ENCODE measurements at places on chromosomes 4 and X. TPM values are rescaled to one million over a fixed set of nuclear protein-coding genes. Genes with fewer than 3 reads are reported as not detected.

GRCh38 chrX:32397562-32398216 is 813.7 kb downstream of the DMD start:
- no peak for DNase-seq

GRCh38 chr4:148447681-148448080 is 5.5 kb upstream of the NR3C2 start:
- no peak for DNase-seq

GRCh38 chr4:26058537-26058936 is 144.5 kb downstream of the SMIM20 start:
- peak; percentile 85 for DNase-seq

DNA sequence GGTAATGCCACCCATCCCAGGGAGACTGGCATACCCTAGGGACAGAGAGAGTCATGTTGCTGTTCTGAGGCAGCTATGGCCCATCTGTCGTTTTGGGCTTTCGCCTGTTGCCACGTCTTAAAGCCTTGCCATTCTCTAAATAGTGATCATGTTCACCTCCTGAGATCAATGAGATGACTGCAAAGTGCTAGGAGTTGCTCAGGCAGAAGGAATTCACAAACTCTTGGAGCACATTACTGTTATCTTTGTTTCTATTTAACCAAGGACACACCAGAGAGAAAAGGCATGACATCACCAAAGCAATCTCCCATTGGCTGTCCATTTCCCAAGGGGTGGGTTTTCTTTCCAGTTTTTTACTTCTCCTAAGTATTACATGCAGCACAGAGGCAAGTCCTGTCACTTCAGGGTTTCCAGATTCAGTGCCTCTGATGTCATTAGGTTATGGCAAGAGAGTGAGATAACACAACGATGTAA is 37.1 kb upstream of the SETD7 start:
- DNase-seq, result no peak

DNA sequence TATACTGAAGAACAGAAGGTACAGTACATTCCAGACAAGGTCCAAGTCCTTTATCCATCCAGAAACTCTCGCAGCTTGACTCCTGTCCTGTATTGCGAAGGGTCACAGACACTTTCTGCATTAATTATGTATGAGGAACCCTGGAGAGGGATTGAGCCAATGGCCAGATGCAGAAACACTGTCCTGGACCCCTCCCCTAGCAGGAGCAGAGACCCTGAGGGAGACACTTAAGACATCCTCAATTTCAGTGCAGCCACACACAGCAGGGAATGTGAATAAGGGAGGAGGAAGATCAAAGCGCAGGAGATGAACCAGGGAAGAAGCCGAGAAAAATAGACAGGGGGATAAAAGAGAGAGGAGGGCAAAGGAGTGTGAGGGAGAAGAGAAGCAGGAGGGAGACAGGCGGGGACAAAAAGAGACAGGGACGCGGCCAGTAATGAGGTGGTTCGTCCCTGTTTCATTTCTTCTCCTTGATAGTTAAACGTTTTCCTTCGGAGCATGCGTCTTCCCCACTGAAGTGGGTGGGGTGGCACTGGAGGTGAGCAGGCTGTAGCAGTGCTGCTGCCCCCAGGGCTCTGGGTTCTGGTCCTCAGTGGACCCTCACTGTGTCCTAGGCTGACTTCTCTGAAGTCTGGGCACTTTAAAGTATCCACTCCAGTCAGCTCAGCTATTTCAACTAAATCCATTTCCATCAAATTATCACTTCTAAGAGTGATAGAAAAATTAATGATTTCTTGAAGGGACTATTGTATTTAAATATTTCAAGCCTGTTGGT is 356.4 kb upstream of the NOCT start:
- DNase-seq, result no peak

GRCh38 chr4:22670956-22671355 is 21.8 kb upstream of the GBA3 start:
- DNase-seq, result peak; percentile 20

- peak; percentile 93 for DNase-seq
Measured at GRCh38 chr4:139208404-139208945, 31.5 kb upstream of the ELF2 start.

Gene GPR34
- total RNA-seq, result not detected

DNA sequence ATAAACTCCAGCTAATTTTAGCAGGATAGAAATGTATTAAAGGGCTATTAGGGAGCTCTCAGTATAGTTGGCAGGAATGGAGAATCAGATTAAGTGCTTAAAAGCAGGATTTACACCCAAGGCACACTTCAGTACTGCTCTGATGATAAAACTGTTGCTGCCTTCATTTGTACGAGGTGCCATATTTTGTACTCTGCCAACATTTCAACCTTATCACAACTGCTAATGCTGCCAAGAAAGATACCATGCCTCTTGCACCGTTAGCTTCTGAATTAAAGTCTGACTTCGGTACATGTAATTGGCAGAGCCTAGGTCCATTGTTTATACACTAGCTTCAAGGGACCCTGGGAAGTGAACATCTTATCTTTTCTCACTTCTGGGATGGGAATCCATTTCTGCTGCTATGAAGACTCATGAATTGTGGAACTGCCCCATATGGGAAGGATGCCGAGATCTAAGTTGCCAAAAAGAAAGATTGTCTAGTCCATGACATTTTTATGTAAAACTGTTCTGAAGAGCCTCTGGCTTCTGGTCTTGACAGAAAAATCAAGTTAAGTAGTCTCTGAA is 624.0 kb upstream of the IGFBP7 start:
- DNase-seq, result no peak

DNA sequence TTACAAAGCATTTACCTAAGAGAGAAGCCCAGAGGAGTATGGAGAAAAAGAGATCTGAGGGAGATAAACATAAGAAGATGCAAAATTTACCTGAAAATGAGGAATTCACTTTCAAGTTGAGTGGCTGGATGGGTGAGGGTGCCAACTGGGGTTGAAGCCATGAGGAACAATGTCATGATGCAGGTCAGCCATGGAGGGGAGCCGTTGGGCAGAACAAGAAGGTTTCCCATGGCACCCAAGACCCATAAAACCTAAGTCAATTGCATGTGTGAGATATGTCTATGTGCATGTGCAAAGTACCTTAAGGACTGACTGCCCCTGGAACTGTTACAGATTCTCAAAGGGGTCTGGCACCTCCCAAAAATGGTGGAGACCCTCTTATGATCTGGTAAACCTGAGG is 46.6 kb upstream of the PRRG1 start:
- DNase-seq, result peak; percentile 38

- peak; percentile 16 for DNase-seq
Measured at GRCh38 chrX:12617241-12617640, 174.0 kb upstream of the PRPS2 start.

- DNase-seq, result no peak
Measured at GRCh38 chrX:39336671-39337311, 535.5 kb downstream of the MID1IP1 start.

- DNase-seq, result no peak
Measured at GRCh38 chr4:80446664-80447063, 111.1 kb downstream of the CFAP299 start.

GRCh38 chr4:166091146-166091545 is 218.1 kb downstream of the TLL1 start:
- no peak for DNase-seq

Gene FMR1NB
- not detected for total RNA-seq

Gene HTN1
- not detected for total RNA-seq

Gene F9
- total RNA-seq, result not detected

DNA sequence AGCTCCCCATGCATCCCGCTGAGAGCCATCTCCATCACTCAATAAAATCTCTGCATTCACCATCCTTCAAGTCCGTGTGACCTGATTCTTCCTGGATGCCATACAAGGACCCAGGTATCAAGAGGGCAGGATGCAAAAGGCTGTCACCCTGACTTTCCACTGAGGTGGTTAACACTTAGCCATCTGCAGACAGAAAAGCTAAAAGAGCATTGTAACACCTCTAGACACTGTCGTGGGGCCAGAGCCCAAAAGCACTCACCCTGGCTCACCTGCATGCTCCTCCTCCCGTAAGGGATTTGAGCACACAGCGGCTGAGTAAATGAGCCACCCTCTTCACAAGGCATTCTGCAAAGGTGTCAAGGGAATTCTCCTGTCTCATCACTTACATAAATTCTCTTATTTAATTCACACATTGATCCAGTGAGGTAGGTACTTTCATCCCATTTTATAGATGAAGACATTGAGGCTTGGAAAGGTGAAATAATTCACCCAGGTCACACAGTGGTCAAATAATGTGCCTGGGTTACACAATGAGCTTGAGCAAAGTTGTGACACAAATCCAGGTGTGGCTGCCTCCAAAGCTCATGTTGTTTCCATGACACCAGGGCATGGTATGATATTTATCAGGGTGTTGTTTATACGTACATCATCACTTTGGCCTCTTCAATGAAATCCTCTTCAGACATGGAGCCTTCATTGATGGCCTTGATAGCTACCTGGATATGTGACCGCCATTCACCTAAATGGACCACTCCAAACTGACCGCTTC is 48.0 kb downstream of the TXK start:
- peak; percentile 17 for DNase-seq

- DNase-seq, result no peak
Measured at GRCh38 chr4:169996379-169997240, 29.6 kb downstream of the MFAP3L start.

Gene ABLIM2
- 5.3 TPM for total RNA-seq

DNA sequence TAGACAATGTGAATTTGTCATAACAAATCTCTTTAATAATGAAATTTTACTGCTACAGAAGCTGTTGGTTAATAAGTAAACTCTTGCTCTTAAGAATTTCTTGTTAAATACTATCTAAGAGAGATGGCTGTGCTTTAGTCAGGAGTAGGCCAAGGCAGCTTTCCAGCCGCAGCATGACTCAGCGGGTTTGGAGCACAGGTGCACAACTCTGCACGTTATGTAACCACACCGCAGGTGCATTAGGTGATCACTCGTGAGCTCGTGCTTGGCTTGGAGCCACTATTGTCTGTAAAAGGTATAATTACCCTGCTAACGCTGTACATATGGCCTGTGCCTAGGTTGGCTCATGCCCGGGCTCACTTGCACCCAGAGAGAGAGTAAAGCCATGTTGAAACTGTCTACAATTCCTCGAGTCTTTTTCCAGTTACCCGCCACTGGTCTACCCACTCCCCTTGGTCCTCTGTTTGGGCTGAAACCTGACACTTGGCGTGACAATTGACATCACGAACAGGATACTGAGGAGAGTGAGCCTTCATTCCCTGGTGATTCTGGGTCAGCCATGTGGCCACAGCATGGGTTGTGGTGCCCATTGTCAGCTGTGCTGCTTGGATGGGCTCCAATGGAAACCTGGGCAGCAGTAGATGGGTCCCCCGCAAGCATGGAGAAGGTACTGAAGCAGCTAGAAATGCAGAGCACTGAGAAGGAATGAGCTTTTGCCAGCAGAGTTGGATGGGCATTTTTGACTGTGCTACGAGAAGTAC is 18.4 kb upstream of the ANAPC4 start:
- peak; percentile 88 for DNase-seq

DNA sequence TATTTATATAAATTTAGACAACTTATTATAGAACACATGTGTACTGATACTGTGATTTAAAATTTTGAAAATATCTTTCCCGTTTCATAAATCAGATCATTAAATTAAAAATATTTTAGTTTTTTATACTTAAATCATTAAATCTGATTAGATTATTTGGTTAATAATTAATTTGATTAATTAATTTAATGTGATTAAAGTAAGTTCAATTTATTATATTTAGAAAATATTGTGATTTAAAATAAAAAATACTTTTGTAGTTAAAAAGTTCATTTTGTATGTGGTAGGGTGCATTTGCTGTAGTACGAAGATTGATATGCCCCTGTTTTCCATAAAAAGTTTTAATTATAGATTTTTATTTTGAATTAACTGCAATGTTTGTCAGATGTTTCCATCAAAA is 1323.4 kb downstream of the RAPGEF2 start:
- no peak for DNase-seq

GRCh38 chrX:154734061-154734781 is 16.7 kb downstream of the GAB3 start:
- peak; percentile 89 for DNase-seq

DNA sequence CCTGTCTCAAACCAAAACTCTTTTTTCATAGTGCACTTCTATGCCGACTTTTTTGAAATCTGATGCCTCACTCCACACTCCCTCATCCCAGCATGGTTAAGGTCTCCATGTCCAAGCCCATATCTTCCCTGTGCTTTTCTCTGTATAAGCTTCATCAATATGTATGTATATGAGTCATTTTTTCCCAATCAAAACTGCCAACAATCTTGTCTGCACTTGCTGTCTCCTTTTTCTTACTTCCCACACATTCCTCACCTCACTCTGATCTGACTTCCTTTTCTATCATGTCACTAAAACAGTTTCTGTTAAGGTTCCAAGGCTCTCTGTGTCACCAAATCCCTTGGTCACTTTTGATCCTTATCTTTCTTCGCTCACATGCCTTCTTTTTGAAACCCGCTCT is 88.2 kb upstream of the GPR50 start:
- DNase-seq, result no peak
